ENCODE measurements at places on chromosomes 2 and 18.

DNA sequence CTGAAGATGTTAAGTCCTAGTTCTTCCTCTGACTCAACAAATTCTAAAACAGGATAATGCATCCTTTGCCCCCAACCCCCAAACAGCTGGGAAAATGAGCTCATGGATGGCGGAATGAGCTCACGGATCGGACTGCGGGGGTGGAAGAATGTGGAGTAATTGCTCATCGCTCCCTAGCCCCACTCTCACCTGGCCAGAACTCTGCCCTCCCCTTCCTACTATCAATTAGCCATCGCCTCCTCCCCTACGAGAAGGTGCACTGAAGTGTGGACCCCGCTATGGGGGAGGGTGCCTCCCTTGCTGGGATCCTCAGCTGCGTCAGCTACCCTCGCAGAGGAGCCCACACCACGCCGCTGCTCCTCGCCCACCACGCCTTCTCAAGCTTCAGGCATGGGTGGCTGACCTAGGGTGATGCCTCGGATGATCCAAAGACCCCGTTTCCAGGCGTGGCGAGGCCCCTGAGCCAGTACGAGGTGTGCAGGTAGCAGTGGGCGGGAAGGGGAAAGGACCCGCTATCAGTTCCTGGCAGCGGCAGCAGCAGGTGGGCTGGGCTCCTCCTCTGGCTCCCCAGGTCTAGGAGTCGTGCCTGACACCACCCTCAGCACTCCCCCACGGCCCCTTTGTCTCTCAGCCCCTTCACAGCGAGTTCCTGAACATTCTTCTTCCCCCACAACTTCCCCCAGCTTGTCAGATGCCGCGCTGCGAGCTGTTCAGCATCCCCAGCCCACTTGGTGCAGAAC, 82.1 kb upstream of the POMC start:
- DNase-seq: no peak

- DNase-seq: no peak
Observed at GRCh38 chr2:43710866-43711265, 34.6 kb upstream of the C1GALT1C1L start.

DNA sequence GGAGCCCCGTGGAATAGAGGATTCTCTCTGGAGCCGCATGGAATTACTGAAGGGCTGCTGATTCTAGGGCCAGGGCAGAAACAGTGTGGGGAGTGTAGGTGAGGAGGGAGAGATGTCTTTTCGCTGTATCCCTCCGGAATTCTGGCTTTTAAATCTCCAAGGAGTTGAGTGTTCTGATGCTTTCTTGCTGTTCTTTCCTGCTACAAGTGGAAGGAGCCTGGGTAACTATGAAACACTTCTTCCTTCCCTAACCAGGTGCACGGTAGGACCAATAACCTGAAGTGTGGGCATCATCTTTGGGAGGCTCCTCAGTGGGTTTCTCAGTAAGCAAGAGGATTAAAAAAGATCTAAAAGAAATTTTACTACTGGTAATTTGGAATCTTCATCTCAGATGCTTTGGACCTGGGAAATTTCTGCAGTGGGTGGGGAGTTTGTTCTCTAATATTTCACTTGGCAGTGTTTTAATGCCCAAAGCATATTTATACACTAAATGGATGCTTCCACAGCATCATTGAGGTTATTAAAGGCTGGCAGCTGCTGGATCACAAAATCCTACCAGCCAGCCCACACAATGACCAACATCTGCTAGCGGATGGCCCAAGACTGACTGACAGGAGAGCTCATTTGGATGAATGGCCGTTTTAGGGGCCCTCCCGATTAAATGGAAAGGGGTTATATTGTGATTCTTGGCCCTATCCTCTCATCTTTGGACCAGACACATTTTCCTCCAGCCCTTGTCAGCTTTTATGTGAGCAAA, 2.1 kb downstream of the EML6 start:
- no peak for DNase-seq

DNA sequence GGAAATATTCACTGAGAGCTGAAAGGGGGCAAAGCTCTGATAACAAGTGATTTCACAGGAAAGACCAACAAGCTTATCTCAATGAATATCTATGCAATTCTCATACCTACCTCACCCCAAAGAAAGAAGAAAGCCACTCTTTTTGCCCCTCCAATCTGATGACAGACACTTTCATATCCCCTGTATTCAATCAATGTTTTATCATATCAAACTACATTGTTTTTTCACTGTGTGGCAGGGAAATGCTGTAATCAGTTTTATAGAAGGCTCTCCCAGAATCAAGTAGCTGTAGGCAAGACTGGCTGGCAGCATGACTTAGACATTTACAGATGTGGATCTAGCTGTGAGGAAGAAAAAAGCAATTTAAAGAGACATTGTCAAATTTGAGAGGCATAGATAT, 81.3 kb upstream of the PIK3C3 start:
- DNase-seq: no peak

Measured in stimulated activated CD8-positive, alpha-beta memory T cell treated with anti-CD3 and anti-CD28 coated beads, Interleukin-4, amount 100 ng/mL, for 1 hour (primary cell).